ENCODE measurements at places on chromosomes 16 and 17.
A peak's percentile ranks its signal among the peaks of the same experiment; 100 is the strongest.

DNA sequence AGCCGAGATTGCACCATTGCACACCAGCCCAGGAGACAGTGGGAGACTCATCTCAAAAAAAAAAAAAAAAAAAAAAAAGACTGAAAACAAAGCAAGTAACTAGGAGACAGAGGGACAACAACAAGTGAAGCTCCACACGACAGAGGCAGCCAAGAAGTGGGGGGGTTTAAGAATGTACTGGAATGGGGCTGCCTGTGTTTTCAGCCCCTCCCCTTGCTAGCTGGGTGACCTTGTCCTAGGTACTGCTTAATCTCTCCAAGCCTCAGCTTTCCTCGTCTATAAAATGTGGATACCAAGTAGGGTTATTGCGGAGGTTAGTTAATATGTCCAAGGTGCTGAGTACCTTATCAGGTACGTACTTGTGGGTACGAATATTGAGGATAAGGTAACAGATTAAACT, 163.8 kb upstream of the CACNG5 start:
- DNase-seq, result no peak

GRCh38 chr16:73166947-73167550, 119.1 kb upstream of the ZFHX3 start:
- DNase-seq, result no peak

DNA sequence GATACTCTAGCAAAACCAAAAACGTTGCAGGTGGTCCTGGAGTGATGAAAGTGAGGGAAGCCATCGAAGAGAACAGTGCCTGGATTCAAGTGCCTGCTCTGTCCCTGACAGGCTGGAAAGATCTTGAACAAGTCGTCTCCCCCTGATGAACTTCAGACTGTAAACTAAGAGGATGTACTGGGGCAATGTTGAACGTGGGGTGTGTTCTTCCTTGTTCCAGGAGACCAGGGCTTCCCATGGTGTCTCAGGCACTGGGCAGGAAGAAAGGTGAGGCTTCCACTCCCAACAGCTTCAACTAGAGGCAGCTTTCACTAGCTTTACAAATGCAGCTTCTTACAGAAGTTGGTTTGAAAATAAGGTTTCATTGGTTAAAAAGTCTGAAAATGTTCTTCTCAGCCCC, 21.4 kb upstream of the NF1 start:
- no peak for DNase-seq

GRCh38 chr17:27315322-27315721, 21.4 kb downstream of the WSB1 start:
- no peak for DNase-seq

GRCh38 chr16:26982422-26982821, 84.3 kb upstream of the C16orf82 start:
- no peak for DNase-seq

- DNase-seq, result no peak
These were observed 1.2 kb downstream of the GID4 start for GRCh38 chr17:18040261-18040858.

DNA sequence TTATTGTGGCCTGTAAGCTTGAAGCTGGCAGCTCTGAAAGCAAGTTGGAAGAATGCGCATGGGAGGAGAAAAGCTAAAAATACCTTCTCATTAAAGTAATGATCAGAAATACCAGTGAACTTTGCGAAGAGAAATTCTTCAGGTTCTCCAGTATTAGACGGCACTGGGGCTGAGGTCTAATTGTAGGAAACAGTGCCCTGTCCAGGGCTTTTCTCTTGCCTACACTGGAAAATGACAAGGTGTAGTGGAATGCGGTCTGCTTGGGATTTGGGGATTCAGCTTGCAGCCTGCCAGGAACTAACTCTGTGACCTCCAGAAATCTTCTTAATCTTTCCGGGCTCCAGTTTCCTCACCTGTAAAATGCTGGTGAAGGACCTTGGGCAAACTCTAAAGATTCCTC, 53.3 kb upstream of the KCNJ16 start:
- DNase-seq, result no peak

DNA sequence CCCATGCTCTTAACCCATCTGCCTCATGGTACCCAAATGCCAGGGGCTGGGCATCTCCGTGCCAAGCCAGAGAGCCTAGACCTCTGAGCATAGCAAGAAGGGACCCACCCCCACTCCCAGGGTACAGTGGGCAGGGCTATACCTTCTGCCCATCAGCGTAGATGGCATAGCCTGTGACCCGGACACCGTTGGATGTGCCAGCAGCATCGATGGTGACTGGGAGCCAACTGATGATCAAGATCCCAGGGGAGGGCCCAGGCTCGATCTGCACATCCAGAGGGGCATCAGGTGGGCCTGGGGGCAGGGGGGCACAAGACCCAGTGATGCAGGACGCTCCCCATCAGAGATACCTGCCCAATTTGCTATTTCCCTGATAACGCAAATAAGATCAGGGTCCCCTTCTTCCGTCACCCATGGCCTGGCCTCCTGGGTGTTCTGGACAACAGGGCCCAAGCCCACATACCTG, 17.1 kb downstream of the TSPOAP1 start:
- DNase-seq, result no peak

DNA sequence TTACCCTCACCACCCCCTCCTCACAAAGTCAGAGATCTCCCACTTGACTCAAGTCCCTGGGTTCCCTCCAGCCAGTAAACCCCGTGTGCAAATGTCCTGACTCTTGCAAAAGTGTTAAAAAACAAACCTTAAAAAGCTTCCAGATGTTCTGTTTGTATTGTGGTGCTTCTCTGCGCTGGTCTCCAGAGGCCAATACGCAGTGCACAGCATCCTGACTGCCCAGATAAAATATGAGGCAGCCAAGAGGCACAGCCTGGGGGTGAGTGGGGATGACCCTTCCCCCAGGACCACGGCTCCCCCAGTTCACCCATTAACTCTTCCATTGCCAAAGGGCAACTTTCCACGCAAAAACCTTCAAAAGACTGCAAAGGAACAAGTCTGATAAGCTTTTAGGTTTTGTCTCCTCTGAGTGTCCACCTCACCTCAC, 291.8 kb downstream of the SOX9 start:
- DNase-seq, result no peak

DNA sequence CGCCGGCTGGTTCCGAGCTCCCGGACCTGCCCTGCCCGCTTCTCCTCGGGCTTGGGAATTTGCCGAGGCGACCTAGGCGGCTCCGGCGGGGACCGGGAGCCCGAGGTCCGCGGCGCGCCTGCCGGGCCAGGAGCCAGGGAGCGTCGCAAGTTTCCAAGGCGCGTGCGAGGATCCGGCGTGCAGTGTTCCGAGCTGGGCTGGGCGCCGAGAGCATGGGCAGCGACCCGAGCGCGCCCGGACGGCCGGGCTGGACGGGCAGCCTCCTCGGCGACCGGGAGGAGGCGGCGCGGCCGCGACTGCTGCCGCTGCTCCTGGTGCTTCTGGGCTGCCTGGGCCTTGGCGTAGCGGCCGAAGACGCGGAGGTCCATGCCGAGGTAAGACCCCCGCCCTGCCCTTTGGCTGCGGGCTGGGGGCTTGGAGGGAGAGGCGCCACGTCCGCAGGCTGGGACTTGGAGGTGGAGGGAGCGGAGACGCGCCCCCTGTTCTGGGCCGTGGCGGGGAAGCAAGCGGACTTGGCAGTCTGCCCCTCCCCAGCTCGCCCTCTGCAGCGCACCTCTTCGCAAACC, 668 bp downstream of the MMP15 start:
- DNase-seq, result peak; percentile 28

- DNase-seq, result no peak
These were observed 1.1 kb downstream of the CD79B start for GRCh38 chr17:63930951-63931575.

DNA sequence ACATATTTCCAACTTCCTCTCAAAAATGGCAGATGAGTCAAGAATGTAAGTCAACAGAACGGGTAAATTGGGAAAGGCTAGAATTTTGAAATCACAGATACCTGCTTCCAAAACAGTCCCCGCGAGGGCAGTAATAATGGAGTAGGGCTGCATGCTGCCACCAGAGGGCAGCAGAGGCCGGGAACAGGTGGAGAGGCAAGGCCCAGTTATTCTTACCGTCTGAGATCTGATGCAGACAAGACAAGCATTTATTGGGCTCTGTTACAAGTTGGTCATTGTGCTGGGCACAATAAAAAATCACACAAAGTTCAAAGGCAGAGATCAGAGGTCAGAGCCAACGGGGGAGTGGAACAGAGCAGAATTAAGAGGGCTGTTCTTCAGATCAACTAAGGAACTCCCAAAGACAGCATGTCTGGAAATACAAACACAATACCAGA, 8.8 kb upstream of the MLKL start:
- peak; percentile 70 for DNase-seq

- DNase-seq, result no peak
These were observed 1.2 kb downstream of the HS3ST3B1 start for GRCh38 chr17:14302091-14302430.

GRCh38 chr16:29744541-29745101, 1.2 kb downstream of the C16orf54 start:
- DNase-seq, result no peak

GRCh38 chr16:89036776-89037175, 56.9 kb upstream of the ACSF3 start:
- DNase-seq, result no peak

DNA sequence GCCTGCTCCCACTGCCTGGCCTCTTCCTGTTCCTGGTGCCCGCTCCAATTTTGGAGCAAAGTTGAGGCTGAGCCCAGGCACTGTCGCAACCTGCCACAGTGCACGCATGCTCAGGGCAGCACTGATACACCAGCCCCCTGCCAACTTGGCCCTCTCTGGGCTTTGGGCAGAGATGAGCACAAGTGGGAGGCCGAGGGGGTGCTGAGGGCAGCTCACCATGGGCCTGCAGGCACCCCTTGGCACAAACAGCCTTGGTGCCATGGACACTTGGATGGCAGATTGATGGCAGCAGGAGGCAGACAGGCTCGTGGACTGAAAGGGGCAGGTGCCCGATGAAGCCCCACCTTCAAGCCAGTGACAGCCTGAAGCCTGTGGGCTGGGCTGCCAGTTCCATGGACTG, 42.9 kb downstream of the PIGL start:
- DNase-seq, result no peak

GRCh38 chr17:81843713-81844326, 9.0 kb upstream of the PPP1R27 start:
- DNase-seq, result no peak

DNA sequence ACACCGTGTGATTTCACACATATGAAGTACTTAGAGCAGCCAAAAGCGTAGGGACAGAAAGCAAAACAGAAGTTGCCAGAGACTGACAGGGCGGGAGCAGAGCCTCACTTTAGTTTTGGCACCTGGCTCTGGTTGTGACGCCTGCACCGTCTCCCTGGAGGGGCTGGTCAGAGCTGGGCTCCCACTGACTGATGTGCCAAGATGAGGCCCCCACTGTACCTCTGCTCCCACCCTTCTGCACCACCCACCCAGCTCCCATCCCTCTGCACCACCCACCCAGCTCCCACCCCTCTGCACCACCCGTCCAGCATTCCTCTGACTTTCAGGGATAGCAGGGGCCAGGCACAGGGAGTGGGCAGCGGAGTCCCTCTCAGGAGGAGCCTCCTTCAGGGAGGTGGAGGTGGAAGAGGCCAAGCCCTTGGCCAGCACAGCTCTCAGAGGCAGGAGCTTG, 3.2 kb upstream of the PRSS21 start:
- no peak for DNase-seq

GRCh38 chr17:76048025-76048605, 21.0 kb upstream of the EVPL start:
- no peak for DNase-seq

- DNase-seq, result no peak
These were observed 239.8 kb upstream of the SALL1 start for GRCh38 chr16:51390877-51391276.

GRCh38 chr16:11871193-11871592, 19.9 kb upstream of the RSL1D1 start:
- peak; percentile 27 for DNase-seq

GRCh38 chr16:64507240-64508024, 614.4 kb downstream of the CDH11 start:
- no peak for DNase-seq

DNA sequence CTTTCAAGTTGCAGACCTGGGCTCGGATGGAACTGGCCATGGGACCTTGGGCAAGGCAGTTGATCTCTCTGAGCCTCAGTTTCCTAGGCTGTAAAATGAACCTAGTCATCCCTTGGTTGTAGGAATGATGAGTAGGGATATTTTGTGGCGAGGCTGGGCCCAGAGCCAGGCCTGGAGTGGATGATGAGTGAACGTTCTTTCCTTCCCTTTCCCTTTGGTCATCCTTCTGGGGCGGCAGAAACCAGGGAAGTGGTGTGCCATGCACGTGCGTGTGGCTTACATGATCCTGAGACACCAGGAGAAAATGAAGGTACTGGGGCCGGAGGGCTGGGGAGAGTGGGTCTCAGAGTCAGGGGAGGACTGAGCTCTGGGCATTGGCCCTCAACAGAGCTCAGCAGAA, 8.4 kb downstream of the FBRS start:
- no peak for DNase-seq

DNA sequence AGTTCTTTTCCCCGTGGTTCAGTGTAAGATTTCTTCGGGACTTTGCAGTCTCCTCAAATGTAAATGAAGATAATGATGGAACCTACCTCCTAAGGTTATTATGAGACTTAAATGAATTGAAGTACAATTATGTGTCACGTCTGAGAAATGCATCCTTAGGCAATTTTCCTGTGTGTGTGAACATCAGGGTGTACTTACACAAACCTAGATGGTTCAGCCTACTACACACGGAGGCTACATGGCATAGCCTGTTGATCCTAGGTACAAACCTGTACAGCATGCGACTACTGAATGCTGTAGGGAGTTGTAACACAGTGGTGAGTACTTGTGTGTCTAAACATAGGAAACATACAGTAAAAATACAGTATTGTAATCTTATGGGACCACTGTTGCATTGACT, 1.1 kb upstream of the FAM20A start:
- no peak for DNase-seq

DNA sequence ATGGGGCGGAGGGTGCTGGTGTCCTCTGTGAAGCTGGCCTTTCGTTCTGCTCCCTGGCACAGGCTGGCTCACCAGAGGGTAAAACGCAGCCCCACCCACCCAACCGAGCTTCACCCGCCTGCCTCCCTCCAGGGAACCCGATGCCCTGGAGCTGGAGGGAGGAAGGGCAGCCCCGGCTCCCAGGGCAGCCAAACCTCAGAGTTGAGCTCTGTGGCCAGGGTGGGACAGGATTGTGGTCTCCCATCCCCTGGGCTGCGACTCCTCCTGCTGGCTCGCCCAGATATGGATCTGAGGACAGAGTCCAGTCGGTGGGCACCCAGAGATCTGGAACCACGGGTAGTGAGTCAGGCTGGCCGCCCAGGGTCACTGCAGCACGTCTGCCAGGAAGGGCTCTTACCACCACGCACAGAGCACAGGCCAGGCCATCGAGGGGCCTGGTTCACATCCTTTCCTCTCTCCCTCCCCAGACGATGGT, 42.6 kb upstream of the CHMP6 start:
- DNase-seq, result no peak
